ENCODE measurements at places on chromosomes 6 and 20.

GRCh38 chr6:151148111-151148510 lies 91.7 kb upstream of the AKAP12 start:
- DNase-seq: no peak

- no peak for DNase-seq
These were observed 45.9 kb upstream of the RALY start for GRCh38 chr20:33947709-33948295.

DNA sequence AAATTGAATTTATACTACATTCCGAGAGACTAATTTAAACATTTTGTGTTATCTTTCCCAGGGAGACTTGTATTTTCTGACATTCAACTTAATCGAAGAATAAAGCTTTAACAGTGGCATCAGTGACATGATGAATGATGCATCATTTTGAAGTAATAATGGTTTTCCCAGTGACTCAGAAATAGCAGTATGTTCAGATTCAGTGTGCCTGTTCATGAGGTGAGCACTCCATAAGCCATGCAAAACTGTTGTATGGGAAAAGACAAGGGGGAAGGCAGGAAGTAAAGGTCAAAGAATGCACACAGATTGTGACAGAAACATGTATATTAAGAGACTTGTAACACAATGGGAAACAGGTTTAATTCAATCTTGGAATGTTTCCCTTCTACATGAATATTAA lies 1348.2 kb upstream of the GJE1 start:
- DNase-seq: no peak

- no peak for DNase-seq
These were observed 71.4 kb upstream of the BACH2 start for GRCh38 chr6:90368001-90368400.

DNA sequence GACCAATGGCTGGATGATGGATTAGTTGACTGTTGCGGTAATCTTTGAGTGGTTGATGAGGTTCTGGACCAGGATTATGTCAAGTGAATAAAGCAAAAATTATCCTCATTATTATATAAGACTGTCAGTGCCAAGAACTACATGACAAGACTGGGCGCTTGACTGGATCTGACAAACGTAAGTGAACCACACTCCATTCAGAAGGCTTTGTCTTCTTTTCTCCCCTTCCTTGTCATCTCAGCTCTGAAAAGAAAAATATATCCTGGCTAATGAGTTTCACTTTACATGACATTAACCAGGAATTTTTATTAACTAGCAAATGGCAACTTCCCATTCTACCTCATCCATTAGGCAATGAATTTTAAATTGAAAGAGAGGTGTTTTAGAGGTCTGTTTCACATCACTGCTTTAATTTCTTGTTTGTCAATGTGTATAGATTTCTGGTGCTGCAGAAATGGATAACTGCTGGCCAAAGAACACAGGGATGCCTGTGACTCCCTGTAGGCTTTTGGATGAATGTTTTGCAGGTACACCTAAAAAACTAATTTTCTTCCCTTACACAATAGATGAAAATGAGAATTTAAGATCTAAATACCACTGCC lies 150.1 kb downstream of the ELOVL4 start:
- no peak for DNase-seq

DNA sequence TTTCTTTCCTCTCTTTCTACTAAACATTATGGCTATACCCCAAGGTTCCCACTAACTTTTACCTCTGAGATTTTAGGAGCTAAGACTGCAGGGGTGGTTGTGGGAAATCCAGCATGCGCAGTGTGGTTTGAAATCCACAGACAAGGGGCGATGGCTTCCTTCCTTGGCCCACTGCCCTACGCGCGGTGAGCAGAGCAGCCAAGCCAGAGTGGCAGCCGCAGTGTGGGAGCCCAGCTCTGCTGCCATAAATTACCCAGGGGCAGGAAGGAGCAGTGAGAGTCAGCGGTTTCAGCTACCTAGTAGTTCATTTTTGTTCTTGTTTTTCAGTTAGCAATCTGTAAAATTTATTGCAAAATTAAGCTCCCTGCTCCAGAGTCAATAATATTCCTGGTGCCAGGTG lies 101.4 kb downstream of the BMP2 start:
- no peak for DNase-seq

GRCh38 chr6:156347246-156347645 lies 429.9 kb upstream of the ARID1B start:
- no peak for DNase-seq

DNA sequence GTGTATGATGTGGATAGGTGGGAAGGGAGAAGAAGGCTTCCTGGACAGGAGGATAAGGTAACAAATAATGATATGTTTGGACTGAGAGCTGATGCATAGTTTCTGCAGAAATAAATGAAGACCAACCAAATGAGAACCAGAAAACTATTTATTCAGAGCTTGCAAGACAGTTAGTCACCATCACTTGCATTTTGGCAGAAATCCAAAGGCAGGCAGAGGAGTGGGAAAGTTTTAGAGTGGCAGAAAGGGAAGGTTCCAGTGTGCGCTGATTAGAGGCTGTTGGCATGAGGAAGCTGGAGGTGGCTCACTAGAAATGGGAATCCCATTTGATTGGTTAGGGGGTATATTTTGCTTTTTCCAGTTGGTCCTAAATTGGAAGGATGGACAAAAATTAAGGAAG lies 13.0 kb upstream of the F13A1 start:
- no peak for DNase-seq

DNA sequence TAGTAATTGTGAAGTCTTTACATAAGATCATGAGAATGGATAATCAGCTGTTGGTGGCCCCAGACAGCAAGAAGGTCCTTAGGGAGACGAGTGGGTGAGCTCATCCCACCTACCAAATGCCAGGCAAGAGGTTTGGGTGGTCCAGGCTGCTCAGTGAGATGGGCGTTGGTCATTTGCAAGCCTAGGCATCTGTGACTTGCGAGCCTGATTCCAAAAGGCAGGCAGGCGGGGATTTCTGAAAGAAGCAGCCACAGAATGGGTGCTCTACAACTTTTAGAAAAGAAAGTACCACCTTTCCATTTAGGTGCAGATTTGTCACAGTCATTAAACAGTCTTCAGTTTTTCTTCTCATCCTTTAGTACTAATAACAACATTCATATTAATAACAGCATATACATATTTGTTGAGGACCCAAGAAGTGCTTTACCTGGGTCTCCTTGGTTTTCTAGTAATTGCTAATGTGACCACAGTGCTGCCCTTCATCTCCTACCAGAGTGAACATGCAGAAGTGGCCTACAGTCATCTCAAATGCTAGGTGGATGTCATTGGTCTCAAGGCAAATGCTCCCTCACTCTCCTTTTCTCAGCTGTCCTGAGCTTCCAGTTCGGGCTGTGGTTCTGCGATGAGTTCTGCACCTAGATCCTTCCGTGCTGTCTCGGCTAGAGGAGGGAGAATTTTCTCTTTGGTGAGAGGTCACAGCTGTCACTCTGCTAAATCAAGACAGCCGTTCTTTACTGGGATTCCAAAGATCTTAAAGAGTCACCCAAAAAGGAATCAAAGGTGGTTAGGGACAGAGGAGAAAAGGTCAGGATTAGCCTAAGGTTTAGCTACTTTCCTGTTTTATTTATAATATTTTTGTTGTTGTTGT lies 2.7 kb downstream of the WRNIP1 start:
- DNase-seq: no peak

DNA sequence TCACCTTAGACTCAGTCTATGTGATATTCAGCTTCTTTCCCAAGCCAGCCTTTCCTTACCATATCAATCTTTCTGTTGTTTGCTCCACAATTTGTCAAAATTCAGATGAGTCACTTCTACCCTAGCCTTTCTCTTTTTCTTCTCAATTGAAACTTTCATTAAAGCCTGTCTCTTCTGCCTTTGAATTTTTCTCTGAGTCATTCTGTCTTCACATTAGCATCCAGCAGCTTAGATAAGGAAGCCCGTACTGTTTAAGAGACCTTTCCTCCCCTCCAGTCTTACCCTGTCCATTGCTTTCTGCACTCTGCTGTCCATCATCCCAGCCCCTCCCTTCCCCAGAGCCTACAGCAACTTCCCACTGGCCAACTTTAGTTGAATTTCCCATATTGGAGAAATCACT lies 34.9 kb upstream of the RALGAPA2 start:
- no peak for DNase-seq

GRCh38 chr20:625360-625932 lies 15.3 kb upstream of the TCF15 start:
- DNase-seq: no peak

- no peak for DNase-seq
These were observed 336.7 kb downstream of the GJA1 start for GRCh38 chr6:121771937-121772720.

DNA sequence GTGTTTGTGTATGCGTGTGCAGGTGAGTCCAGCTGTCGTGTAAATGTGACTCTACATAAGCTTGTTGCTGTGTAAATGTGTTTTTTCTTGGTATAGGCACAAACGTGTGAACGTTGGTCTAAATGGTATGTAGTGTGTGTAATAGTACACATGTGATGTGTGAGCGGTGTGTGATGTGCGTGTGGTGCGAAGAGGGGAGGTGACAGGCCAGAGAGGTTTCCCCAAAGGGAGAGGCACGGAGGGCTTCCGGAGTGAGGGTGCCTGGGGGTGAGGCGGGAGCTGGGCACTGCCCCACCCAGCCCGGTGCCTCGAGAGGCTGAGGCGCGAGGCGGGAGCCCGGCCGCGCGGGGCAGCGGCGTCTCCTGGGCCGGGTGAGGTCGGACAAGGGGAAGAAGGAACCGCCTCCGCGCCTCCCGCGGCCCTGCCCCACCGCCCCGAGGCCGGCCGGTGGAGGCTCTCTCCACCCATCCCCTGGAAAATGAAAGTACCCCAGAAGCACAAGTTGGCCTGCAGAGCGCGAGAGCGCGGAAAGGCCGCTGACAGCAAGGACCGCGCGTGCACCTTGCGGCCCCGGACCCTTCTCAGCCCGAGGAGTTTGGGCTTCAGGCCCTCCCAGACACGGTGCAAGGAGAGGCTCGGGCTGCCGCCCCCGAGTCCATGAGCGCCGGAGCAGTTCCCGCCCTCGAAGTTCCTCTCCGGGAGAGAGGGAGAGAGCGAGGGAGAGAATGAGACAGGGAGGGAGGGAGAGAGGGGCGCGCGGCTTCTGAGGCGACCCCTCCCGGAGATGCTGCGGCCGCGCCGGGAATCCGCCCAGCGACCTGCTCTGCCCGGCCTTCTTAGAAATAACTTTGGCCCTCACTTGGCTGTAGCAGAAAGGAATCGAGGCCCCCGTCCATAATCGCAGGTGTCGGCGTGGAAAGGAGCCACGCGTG lies 43.2 kb upstream of the OSTM1 start:
- no peak for DNase-seq

DNA sequence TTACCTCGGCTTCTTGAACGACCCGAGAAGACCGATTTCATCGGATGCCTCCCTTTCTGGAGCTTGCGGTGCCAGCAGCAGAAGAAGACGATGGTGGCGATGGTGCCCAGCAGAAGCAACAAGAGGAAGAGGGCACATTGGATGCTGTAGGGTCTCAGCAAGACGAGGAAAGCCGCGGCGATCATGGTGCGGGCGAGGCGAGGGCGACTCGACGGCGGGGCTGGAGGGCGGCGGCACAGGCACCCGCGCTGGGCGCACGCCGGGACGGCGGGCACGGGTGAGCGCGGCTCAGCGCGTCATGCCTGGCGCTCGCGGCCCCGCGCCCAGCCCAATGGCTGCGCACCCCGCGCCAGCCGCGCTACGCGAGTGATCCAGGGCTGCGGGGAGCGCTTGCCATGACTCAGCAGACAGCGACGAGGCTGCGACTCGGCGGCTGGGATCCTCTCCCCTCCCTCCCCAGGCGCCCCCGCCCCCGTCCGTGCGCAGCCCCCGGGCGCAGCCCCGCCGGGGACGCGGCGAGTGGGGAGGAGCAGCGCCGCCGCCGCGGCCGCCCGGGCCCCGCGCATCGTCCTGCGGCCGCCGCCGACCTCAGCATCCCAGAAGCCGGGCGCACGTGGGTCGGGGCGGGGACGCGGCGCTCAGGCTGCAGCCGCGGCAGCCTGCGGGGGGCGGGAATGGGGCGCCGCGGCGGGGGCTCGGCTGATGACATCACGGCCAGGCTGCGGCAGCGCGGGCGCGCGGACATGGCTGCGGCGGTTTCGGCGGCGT lies at the start of gene BEND6:
Gene BEND6 (plus strand): TSS at position 705 of the 768 bp plus-strand sequence. CDS start 26,704 bp downstream, outside the sequence.
- DNase-seq: no peak

- DNase-seq: no peak
These were observed 38.6 kb upstream of the FABP7 start for GRCh38 chr6:122740936-122741335.

- DNase-seq: no peak
These were observed 66.5 kb downstream of the ADTRP start for GRCh38 chr6:11711984-11712711.

DNA sequence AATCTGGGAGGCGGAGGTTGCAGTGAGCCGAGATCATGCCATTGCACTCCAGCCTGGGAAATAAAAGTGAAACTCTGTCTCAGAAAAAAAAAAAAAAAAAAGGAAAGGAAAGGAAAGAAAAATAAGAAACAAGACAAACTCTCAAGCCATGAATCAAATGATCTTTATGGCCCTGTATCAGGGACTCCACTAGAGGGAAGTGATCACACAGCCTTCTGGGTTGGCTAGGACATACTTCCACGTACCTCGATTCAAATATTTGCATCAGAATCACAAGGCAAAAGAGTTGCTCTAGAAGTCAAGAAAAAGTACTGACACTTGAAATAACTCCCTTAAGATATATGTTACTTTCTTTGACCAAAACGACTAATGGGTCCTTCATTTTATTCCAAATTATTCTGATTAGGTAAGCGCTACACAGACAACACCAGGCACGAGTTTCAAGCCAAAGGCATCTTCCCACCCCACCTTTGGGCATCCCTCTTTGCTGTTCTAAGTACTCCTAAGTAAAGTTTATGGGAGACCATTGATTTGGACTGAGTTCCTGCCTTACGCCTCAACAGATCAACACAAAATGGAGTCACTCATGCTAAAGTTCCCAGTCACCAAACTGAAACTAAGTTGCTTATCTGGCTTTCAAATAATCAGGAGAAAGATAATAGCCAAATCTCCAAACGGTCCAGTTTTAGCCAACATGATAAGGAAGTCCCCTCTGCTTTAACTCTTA lies 77.5 kb upstream of the NT5E start:
- DNase-seq: no peak

DNA sequence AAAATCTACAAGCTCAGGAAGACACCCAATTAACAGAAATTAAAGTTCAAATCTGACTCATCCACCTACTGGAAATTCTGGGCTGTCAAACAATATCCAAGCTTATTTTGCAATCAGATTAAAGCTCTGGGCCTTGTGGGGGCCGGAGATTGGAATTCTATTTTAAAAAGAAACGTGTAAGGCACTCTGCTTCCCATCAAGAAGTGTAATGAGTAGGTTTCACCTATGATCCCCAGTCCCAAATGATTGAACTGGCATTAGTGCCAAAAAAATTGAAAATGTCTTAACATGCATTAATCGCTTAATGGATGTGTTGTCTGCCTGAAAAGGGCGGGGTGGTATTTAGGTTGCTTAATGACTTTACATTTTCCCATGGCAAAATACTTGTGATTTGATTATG lies 542.4 kb upstream of the BTBD3 start:
- DNase-seq: no peak

GRCh38 chr6:106253172-106253571 lies 72.4 kb downstream of the ATG5 start:
- no peak for DNase-seq

DNA sequence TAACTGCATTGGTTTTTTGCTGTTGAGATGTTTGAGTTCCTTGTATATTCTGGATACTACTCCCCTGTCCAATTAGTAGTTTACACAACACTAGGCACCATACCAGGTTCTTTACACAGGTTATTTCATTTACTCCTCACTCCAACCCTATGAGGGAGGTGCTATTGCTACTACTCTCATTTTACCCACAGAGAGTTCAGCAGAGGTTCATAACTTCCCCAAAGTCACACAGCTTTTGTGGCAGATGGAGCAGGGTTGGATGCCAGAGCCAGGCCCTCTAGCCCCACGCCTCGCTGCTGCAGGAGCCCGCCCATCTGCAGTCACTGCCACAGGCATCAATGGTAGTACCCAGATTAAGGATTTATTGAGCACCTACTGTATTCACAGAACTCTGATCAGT lies 61.7 kb upstream of the MAP3K4 start:
- DNase-seq: no peak

Data from stimulated activated CD8-positive, alpha-beta memory T cell treated with anti-CD3 and anti-CD28 coated beads, Interleukin-2, amount 100 ng/mL, for 1 hour (primary cell).